Activated CD4-positive, alpha-beta T cell treated with anti-CD3 and anti-CD28 coated beads, Interleukin-10, Interleukin-2, amounts not matched to agents 100 ng/mL and 50 ng/mL, durations not matched to agents 16 hours and 8 hours (primary cell): ENCODE measurements at places on chromosomes 5 and 9.

- DNase-seq: no peak
Observed at GRCh38 chr5:83947763-83948162, 227.1 kb upstream of the HAPLN1 start.

- no peak for DNase-seq
Observed at GRCh38 chr9:112898872-112899311, 8.2 kb upstream of the SLC46A2 start.

DNA sequence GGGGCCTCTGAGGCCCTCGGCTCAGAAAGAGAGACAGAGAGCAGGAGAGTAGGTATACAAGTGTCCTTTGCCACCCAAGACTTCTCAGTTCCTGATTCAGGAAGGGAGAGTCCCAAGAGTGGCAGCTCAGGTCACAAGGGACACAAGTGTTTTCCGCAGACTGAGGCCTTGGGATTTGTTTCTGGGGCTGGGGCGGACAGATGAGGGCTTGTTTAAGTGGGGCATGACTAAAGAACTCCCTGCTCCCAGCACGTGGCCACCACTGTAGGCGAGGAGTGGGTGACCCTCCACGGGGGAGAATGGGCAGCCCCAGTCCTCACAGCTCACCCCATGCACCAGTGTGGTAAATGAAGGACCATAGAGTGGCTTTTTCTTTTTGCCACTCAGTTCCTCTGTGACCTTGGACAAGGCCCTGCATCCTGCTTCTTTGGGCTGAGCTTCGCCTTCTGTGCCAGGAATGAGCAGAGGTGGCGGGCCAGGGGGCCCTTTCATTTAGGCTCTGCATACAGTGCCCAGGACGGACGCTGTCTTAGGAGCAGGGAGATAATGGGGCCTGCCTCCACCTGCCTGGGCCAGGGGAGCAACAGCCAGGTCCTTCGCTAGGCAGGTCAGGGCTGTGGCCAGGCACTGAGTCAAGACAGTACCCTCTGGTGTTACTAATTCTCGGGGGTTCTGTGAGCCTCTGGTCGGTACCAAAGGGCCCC, 50.8 kb downstream of the AMBP start:
- DNase-seq: no peak

DNA sequence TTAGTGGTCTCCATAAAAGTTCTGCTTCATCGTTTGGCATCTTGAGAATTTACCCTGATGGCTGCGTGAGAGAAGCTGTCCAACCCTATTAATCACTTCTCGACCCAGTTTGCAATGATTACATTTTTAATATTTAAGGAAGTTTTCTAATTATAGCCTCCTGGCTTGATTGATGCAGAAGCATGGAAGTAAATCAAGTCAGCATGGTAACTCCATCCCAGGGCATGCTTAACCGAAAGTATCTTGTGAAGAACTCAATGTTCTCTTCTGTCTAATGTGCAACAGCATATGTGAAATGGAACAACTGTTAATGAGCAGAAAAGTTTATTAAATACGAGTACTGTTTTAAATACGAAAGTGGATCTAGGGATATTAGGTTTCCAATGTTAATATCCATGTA, 278.9 kb upstream of the CD180 start:
- no peak for DNase-seq

DNA sequence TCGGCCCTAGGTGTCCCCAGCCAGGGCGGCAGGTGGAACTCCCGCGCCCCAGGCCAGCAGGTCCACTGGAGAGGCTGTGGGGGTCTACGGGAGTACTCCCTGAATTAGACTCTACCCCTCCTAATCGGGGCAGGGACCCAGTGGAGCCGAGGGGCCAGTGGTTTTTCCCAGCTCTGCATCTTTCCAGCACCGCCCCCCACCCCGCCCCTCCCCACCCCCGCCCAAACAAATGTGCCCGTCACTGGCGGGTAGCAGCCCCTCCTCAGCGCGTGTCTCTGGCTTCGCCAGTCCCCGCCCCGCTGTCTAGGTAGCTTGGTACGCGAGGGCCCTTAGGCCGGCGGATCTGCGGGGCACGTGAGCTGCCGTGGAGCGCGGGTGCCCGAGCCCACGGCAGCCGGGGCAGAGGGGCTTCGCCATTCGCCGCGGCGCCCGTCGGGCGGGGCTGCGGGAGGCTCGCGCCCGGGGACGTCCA, 7.0 kb downstream of the UNC5A start:
- DNase-seq: no peak

DNA sequence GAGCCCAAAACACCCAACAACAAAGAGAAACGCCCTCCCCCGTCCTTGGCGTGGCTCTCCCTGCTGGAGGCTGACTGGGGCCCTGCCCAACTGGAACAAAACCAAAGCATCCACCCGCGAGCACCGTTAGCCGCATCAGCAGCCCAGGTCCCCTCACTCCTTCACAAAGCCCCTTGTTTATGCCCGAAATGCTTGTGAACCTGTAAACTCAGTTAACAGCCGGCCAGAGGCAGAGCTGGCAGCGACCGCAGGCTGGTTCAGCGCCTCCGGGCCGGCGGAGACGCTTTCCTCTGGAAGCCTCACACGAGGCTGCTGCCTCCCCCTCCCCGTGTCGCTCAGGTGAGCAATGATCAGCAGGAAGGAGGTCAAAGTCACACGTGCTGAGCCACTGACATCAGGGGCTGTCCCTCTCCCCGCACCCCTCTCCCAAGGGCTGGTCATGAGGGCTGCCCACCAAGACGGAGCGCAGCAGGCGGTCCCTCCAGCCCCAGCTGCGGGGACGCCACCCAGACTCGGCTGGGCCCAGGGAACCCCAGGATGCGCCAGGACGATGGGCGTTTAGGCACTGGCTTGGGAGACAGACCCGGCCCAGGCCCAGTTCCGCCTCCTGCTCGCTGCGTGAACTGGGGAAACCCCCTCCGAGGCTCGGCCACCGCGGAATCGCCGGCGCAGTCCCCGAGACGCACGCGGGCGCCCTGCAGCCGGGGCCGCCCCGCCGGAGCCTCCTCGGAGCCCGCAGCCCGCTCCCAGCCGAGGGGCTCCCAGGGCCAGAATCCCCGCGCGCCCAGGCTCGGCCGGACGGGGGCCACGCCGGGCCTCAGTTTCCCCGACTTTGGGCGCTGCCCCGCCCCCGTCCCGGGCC, 563 bp downstream of the SNAPC4 start:
- DNase-seq: peak; percentile 52

DNA sequence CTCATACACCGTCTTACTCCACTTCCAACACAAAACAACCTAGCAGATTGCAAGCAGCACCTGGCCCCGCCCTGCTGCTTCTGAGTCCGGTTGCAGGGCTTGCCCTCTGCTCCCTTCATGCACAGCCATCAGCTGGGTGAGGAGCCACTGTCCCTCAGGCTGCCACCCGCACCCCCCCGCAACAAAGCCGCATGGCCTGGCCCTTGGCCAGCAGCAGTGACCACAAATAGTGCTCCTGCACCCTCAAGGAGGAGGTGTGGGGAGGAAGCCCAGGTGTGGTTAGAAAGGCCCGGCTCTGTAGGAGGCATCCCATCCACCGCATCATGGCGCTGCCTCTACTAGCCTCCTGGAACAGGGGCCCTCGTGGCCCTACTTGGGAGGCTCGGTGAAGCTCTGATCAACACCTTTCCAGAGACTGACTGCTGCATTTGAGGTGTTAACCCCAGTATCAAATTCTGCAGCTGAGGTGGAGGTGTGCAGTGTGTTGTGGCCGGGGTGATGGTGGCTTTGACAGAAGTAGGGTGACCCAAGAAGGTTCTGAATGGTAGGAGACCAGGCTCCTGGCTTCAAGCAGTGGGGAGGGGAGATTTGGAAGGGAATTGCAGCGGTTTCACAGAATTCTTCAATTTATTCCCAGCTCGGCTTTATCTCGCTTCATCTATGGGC, 52.7 kb downstream of the WNK2 start:
- DNase-seq: no peak

GRCh38 chr9:108983885-108984284, 29.4 kb downstream of the CTNNAL1 start:
- DNase-seq: no peak

DNA sequence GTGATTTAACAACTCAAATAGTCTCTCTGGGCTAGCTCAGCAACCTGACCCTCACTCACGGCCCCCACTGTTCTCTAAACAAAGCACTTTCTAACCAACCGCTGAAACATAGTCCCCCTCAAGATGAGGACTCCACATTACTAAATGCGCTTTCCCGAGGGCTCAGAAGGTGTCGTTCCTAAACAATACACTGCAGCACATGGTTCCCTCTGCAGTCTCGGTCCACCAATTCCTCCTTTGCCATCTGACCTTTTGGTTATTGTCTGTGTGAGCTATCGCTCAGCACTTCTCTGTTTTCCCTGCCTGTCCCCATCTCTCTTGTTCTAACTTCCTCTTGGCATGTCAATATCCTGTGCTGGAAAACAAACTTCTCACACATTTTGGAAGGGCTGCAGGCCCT, 7.2 kb downstream of the EPB41L4A start:
- DNase-seq: no peak

GRCh38 chr9:114844766-114845165, 38.9 kb upstream of the TNFSF15 start:
- DNase-seq: no peak

- DNase-seq: no peak
Observed at GRCh38 chr5:180068519-180069090, 3.0 kb downstream of the RNF130 start.

DNA sequence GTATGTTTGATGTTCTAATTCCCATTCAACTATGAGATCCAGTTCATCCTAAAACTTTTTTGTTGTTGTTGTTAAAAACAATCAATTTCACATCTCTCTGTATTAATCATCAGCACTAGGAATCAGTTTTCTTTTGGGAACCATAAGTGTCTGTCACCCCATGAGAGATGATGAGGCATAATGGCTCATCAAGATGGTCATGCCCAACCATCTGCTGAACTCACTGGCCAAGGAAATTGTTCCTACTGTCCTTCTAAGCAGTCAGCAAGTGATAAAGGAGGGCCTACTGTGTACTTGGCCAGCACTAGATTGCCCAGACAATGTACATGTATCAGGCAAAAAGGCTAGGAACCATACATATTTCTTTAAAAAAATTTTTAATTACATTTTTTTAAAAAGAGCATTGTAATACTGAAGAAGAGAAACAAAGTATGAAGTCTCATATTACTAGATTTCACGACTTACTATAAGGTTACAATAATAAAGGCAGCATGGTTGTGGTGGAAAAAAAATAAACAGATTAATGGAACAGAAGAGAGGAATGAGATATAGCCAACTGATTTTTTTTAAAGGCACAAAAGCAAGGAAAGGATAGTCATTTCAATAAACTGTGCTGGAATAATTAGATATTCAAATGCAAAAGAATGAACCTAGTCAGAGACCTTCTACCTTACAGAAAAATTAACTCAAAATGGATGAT, 458.3 kb downstream of the SPOCK1 start:
- no peak for DNase-seq

GRCh38 chr9:105500108-105500766, 52.4 kb downstream of the FSD1L start:
- no peak for DNase-seq

GRCh38 chr5:389197-389821, 53.7 kb upstream of the EXOC3 start:
- no peak for DNase-seq

- no peak for DNase-seq
Observed at GRCh38 chr5:89662499-89662898, 747.1 kb downstream of the CETN3 start.

DNA sequence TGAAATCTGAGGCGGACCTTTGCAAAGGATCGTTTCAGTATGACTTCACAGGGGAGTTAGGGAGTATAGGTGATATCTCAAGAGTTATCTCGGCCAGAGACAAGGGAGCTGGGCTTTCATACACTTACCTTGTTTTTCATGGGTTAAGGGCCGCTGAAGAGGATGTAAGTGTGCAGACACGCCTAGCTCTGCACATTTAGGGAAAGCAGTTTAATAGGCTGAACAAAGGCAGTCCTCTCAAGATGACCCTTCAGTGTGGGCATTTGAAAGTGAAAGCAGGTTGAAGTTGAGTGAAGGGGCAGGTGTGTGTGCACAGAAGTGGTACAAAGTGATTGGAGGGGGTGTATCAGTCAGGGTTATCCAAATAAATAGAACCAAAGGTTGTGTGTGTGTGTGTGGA, 33.1 kb upstream of the PRXL2C start:
- no peak for DNase-seq

DNA sequence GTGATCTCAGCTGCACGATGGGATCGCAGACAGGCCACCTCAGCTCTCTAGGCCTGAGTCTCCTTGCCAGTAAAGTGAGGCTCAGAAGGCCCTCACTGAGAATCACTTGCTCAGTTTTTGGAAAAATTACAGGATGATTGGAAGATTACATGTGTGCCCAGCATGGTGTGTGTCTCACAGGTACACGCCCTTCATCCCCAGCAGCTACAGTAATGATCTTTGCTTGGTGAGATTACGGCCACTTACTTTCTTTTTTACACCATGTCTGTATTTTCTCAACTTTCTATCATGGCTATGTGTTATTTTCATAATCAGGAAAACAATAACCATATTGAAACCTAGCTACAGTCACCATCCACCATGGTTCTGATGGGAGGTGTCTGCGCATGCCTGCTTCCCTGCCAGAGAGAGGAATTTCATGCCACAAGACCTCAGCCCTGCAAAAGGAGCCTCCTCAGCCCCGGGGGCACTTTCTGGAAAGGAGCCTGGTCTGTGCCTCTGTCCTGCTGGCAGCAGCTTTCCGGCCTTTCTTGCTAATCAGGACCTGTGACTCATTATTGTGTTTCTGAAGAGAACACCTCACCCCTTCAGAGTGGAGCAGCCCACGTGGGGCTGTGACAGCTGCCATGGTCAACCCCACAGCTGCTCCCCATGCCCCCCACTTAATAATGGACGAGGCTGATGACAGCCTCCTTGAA, 64.2 kb upstream of the OLFM1 start:
- no peak for DNase-seq

- no peak for DNase-seq
Observed at GRCh38 chr5:133467335-133467779, 145.0 kb downstream of the FSTL4 start.

DNA sequence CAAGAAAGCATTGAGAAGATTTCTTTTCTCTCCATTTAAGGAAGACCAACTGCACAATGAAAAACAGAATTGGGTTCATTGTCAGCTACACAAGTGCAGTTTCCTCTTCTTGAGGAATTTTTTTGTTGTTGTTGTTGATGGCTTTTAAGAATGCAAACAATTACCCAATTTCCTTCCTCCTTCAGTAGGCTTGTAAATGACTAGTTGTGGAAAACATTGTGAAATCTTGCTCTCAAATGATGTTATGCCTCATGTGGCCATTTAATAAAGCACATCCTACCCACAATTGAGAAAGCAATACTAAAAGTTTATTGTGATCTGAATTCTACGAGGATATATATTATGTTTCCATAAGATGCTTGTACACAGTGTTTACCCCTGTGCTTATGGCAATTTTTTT, 171.6 kb downstream of the FAM174A start:
- peak; percentile 32 for DNase-seq

DNA sequence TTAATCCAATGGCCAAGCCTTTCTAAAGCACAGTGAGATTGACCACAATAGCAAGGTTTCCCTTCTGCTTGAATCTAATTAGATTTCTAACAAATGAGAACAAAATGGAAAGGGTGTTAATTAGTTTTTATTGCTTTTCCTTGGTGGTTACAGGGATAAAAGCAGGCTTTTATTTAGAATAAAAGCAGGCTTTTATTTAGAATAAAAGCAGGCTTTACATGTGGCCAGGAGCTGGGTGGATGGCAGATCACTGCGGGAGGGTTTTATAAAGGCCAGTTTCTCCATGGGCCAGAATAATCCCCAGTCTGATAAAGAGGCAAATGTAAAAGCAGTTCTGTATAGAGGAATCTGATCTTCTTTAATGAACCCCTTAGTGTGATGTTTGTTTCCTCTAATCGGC, 470.2 kb downstream of the TMEM232 start:
- no peak for DNase-seq
